T-helper 17 cell (primary cell): ENCODE measurements at places on chromosomes 4 and X.

DNA sequence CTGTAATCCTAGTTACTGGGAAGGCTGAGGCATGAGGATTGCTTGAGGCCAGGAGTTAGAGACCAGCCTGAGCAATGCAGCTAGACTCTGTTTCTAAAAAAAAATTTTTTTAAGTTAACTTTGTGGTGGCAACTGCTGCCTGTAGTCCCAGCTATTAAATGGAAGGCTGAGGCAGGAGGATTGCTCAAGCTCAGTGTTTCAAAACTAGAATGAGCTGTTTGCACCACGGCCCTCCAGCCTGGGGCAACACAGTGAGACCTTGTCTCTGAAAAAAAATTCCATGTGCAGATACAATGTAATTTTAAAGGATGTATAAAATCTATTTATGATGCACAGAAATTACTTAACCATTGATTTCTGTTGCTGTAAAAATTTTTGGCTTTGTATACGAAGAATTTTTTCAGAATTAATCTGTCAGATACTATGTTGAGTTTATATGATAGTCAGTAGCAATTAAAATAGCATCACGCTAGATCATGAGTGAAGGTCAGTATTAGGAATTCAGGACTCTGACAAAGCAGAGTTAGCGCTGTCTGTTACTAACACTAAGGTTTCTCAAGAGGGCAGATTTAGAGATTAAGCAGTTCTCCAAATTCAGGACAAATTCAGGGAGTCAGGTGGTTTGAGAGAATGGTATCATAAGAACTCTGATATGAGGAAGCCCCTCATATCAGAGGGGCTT, 8.3 kb upstream of the AGA start:
- no peak for DNase-seq

- no peak for DNase-seq
Measured at GRCh38 chr4:70842761-70843435, 3.2 kb upstream of the GRSF1 start.

DNA sequence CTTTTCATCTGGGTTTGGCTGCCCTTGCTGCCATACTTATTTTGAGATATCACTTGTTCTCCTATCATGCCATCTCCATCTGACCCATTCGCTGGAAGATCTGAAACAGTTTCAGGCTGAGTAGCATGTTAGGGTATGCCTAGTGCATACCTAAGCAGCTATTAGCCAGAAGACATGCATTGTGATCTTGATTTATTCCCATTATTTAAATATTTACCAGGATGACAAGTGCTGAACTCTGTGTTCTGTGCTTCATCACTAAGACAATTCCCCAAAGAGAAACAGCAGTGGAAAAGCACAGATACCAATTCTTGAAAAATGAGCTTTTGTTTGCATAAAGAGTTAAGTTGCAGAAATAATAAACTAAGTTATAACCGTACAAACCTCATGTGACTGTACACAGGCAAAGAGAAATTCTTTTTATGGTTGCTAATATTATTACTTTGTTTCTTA, 271.0 kb upstream of the ARSJ start:
- DNase-seq, result no peak

DNA sequence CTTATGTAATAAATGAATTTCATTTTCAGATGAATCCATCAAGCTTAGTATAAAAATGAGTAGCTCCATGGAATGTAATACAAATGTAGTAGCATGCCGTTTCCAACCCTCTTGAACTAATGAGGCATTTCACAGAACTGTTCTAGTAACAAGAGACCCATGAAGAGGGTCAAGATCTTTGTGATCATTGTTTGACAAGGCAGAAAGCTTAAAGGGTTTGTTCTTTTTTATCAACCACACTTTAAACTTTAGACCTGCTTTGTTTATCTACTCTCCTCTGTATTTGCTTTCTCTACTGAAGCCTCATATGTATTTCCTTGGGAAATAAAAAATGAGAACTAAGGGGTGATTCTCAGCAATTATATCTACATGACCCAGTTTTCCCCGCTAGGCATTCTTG, 513.9 kb downstream of the ARAP2 start:
- no peak for DNase-seq

DNA sequence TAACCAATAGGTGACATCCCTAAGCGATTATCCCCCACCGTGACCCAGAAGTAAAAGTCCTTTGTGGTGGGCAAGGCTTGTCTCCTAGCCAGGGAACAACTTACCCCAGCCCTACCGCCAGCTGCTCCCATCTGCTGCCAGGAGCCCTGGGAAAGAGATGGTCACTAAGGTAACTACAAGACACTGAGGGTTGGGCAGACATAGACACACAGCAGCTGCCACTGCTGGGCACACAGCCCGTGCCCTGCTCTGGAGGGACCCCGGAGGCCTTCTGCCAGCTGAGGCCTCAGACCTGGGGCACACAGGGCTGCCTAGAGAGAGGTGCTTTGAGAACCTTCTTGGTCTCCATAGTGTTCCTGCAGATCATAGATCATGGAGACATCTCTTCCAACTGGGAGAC, 53.0 kb upstream of the PROM1 start:
- no peak for DNase-seq

GRCh38 chr4:188691811-188692210, 552.6 kb downstream of the TRIML1 start:
- no peak for DNase-seq

- DNase-seq, result no peak
Measured at GRCh38 chr4:152101556-152102435, 341.0 kb upstream of the GATB start.

DNA sequence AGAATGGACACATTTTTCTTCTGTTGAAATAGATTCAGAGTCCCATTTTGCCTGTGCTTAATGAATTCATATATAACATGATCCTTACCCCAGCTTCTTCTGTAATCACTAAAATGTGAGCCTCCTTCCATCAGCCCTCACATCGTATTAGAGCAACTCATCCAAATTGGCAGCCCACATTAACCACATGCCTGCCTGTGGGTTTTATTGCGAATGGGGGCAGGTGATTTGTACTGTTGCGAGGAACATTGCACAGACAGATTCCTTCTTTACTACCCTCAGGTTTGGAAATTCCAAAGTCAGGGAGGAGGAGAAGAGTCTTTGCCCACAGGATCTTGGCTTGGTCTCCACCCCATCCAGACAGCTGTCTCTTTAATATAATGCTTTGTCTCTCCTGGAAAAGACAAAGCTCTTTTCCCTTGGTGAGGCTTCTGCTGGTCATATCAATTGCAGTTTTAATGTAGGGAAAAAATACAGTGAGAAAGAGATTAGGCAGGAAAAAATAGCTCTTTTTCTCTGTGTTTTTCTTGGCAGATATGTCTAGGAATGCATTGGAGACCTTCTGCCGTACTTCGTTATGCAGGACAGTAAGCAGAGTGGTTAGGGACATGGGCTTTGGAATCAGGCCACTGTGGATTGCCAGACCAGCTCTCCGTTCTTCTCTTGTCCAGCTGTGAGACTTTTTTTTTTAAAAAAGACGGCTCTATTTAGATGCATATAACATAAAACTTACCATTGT, 371.2 kb downstream of the AFF2 start:
- no peak for DNase-seq

DNA sequence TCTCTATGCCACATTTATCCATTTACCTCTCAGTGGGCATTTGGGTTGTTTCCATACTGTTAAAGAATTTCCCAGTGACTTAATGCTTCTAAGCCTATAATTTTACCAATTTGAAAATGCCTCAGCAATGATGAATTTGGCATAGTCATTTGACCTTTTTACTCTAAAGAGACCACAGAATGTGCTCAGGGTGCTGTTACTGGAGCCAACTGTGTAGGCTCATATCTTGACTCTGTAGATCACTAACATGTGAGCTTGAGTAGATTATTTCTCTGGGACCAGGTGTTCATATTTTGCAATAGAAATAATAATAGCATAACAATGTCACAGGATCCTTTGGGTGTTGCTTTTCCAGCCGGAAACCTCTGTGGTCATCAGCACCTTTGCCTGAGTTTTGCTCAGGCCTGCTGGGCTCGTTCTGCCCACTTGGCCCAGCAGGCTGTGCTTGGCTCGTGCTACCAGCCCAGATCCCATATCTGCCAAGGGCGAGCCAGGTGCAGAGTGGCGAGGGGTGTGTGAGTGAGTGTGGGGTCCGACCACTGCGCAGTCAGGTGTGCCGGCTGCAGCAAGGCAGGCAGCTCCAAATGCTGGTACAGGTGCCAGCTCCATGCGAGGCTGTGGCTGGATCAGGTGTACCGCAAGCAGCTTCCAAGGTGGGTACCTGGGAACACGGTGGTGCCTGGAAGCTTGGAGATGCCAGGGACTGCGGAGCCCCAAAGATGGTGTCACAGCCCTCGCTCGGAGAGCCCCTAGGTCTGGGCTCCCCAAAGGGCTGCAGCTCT, 70.6 kb upstream of the ANK2 start:
- DNase-seq, result no peak

- no peak for DNase-seq
Measured at GRCh38 chr4:87489678-87490077, 39.5 kb downstream of the SPARCL1 start.

DNA sequence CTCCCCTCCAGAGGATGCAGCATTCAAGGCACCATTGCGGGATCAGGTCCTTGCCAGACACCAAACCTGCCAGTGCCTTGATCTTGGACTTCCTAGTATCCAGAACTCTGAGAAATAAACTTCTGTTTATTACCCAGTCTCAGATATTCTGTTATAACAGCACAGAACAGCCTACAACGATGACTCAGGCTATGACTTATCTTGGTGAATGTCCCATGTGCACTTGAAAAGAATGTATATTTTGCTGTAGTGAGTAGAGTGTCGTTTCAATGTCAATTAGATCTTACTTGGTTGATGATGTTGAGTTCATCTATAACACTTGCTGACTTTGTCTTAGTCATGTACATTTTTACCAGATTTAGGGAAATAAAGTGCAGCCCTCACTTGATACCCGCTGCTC, 34.5 kb upstream of the PGRMC1 start:
- no peak for DNase-seq

- DNase-seq, result no peak
Measured at GRCh38 chr4:12729384-12729783, 754.8 kb downstream of the RAB28 start.

GRCh38 chr4:111871802-111872201, 273.5 kb upstream of the FAM241A start:
- DNase-seq, result no peak

- no peak for DNase-seq
Measured at GRCh38 chrX:100376576-100376975, 33.5 kb downstream of the PCDH19 start.

- DNase-seq, result no peak
Measured at GRCh38 chr4:39568805-39569204, 41.6 kb upstream of the UGDH start.

GRCh38 chr4:55663145-55663544, 27.0 kb upstream of the NMU start:
- DNase-seq, result no peak

GRCh38 chr4:106336618-106337017, 20.3 kb downstream of the AIMP1 start:
- no peak for DNase-seq

DNA sequence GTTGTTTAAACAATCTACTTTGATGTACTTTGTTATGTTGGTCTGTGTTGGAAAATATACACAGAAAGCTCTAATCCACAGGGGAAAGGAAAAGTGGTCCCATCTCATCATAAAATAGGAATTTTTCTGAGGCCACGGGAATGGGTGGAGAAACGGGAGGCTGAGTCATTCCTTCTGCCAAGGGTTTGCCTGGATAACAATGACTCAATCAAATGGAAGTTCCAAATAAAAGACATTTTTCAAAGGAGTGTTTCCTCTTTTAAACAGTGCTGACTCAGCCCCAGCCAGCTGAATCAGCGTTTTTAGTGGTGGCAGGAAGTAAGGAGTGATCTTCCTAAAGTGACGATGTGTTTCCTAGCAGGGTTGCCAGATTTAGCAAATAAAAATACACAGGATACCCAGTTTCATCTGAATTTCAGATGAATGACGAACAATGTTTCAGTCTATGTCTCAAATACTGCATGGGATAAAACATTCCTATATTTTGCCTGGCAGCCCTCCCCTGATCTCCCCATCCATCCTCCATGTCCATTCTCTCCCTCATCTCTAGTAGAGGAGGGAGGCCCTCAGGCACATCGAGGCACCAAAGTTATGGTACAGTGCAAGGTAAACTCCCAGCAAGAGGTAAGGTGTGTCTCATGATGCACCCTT, 345.4 kb upstream of the GATB start:
- DNase-seq, result no peak

DNA sequence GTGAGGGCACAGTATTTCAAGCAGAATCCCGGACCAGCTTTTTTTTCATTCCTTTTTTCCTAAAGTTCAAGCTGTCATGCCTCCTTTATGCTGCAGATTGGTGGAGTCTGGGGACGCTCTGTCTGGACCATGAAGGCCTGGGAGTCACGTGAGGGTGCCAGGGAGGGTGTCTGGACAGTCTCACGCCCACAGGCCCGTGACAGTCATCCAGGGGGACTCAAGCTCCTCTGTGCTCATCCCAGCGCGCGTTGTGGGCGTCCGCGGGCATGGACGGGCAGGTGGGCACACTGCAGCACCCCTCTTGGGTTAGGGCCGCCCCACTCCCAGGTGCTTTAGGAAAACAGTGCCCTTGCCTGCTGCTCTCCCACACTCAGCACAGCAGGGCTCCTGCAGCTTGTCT, 4.8 kb downstream of the CPZ start:
- DNase-seq, result no peak

DNA sequence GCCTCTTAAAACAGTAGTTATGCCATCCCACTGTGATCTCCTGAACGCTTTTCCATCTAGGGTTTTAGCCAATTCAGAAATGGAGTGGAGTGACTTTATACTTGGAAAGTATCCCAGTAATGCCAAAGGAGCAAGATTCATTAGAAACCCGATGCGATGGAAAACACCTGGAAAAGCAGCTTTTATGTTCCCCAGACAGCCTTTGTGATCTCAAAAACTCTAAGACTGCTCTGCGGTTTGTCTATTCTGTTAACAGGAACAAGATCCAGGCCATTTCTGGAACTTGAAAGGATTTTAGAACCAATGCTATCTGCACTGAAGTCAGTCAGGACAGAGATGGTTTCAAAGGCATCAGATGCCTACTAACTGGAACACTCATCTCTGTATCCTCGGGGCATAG, 145.1 kb downstream of the APBB2 start:
- no peak for DNase-seq

DNA sequence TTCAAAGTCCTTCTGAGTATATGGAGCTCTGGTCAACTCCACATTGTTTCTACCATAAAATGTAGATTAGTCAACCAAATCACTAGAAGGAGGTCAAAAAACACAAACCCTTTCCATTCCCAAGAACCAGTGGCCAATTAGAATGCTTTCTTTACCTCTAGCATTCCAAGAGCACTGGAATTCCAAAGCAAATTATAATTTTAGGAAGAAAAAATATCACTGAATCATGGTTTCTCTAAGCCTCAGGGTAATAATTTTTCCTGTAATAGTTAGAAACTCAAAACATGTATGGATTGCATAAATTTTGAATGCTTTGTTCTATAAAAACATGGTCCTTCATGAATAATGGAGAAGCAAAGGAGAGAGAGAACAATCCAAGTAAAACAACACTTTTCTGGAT, 39.5 kb downstream of the LEF1 start:
- DNase-seq, result no peak
